Activated T-cell treated with anti-CD3 and anti-CD28 coated beads, Interleukin-2, amount 50 U/mL, for 72 hours (primary cell): ENCODE measurements at places on chromosomes 2 and 18.

GRCh38 chr2:169732583-169733358 lies 861 bp upstream of the KLHL23 start:
- H3K27ac ChIP-seq = peak overlapping the region; percentile 27
- no peak for DNase-seq
- peaks cover 26% of the 10 kb centered on the region for H3K27me3 ChIP-seq
- peaks cover 12% of the 10 kb centered on the region for H3K4me1 ChIP-seq
- H3K4me3 ChIP-seq = peak overlapping the region; percentile 96

GRCh38 chr2:28102455-28102874 lies 211.9 kb downstream of the BABAM2 start:
- H3K27me3 ChIP-seq = no peaks in the 10 kb centered on the region
- no peak overlapping the region for H3K27ac ChIP-seq
- H3K36me3 ChIP-seq = peaks cover 1% of the 10 kb centered on the region
- no peak for DNase-seq
- peaks cover 5% of the 10 kb centered on the region for H3K4me1 ChIP-seq

DNA sequence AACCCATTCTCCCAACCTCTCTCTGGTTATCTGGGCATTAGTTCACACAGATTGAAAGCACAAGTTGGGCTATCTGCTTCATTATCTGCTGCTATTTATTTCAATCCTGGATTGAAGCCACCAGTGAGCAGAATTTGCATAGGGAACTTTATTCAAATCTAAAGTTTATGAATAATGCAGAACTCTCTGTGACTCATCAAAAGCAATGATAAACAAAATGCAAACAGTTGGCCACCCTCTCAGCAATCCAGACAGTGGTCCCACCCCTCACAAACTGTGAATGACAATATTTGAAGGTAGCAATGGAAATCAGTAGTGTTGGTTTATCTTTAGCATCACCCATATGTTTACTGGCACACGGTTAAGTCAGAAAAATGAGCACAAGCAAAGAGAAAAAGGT lies 106.8 kb upstream of the TMEM178A start:
- H3K27me3 ChIP-seq = no peaks in the 10 kb centered on the region
- no peaks in the 10 kb centered on the region for H3K4me1 ChIP-seq
- H3K4me3 ChIP-seq = no peak overlapping the region
- H3K36me3 ChIP-seq = peaks cover 15% of the 10 kb centered on the region
- DNase-seq = no peak
- H3K27ac ChIP-seq = no peak overlapping the region

GRCh38 chr2:48734576-48735303 lies 20.8 kb downstream of the LHCGR start:
- peaks cover 6% of the 10 kb centered on the region for H3K27me3 ChIP-seq
- H3K36me3 ChIP-seq = peaks cover 2% of the 10 kb centered on the region
- H3K27ac ChIP-seq = no peak overlapping the region
- DNase-seq = no peak
- H3K4me1 ChIP-seq = no peaks in the 10 kb centered on the region

DNA sequence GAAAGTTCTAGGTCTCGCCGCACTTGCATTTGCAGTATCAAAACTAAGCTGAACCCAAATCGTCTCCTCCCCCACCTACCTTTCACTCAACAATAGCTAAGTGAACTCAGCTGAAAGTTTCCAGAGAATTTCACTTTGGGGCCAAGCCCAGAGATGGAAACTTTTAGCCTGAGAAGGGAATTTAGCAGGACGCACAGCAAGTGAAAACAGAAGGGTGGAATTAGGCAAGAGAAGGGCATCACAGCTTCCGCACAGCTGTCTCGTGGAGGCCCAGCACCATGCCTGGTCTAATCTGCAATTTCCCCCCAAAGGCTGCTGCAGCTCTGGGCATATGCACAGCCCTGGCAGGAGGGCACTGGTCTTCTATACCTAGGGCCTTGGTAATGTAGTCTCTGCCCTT lies 262.0 kb downstream of the TNS1 start:
- H3K4me1 ChIP-seq = no peaks in the 10 kb centered on the region
- no peak overlapping the region for H3K4me3 ChIP-seq
- DNase-seq = no peak
- H3K27ac ChIP-seq = no peak overlapping the region
- H3K27me3 ChIP-seq = no peaks in the 10 kb centered on the region

GRCh38 chr2:51247252-51247805 lies 215.4 kb upstream of the NRXN1 start:
- H3K27ac ChIP-seq = no peak overlapping the region
- no peaks in the 10 kb centered on the region for H3K4me1 ChIP-seq
- DNase-seq = no peak
- H3K4me3 ChIP-seq = no peak overlapping the region
- peaks cover 2% of the 10 kb centered on the region for H3K36me3 ChIP-seq

- no peak overlapping the region for H3K27ac ChIP-seq
- peaks cover 13% of the 10 kb centered on the region for H3K36me3 ChIP-seq
- no peak for DNase-seq
Observed at GRCh38 chr18:42069036-42069435, 114.0 kb downstream of the PIK3C3 start.

DNA sequence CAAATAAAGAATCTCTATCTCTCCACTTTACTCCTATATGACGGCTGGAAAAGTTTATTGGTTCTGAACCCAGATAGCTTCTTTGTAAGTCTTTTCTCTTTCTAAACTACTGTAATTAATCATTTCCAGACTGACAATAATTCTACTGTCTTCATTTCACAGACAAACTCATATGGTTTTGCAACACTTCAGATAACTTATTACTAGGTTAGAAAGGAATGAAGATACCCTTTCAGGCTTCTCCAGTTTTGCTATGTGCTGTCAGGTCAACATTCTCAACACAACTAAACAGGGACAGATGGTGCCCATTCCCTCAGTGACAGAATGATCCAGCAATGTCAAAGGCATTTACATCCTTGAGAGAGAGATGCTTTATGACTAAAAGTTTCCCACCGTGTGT lies 198.5 kb upstream of the ITGA4 start:
- H3K27ac ChIP-seq = no peak overlapping the region
- no peaks in the 10 kb centered on the region for H3K27me3 ChIP-seq
- no peaks in the 10 kb centered on the region for H3K36me3 ChIP-seq
- no peak for DNase-seq

DNA sequence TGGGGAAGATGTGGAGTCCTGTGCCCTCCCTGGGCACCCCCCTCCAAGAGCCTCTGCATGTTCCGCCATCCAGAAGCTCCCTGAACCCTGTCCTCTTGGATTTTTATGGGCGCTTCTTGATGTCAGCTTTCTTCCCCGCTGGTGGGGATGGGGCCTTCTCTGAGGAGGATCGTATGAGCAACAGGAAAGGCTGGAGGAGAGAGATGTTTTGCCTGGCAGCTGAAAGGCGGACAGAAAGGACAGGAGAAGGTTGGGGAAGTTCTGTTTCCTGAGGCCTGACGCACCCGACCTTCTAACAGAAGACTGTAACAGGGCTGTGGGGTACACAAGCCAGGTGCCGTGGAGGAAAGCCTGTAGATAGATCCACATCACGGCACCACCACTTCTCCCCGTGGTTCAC lies 238.8 kb downstream of the LDLRAD4 start:
- H3K4me1 ChIP-seq = peaks cover 46% of the 10 kb centered on the region
- H3K27me3 ChIP-seq = no peaks in the 10 kb centered on the region
- H3K4me3 ChIP-seq = no peak overlapping the region
- H3K36me3 ChIP-seq = peaks cover 5% of the 10 kb centered on the region

- DNase-seq = no peak
- no peak overlapping the region for H3K4me3 ChIP-seq
Observed at GRCh38 chr2:233047206-233047605, 12.9 kb upstream of the INPP5D start.

DNA sequence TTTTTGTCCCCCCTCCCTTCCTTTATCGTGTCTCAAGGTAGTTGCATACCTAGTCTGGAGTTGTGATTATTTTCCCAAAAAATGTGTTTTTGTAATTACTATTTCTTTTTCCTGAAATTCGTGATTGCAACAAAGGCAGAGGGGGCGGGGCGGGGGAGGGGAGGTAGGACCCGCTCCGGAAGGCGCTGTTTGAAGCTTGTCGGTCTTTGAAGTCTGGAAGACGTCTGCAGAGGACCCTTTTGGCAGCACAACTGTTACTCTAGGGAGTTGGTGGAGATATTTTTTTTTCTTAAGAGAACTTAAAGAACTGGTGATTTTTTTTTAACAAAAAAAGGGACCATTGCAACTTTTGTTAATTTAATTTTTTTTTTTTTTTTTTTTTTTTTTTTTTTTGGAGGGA lies 2.1 kb downstream of the SOX11 start:
- H3K27ac ChIP-seq = peak overlapping the region; percentile 81
- no peak overlapping the region for H3K4me3 ChIP-seq
- peaks cover 64% of the 10 kb centered on the region for H3K27me3 ChIP-seq
- peaks cover 7% of the 10 kb centered on the region for H3K36me3 ChIP-seq
- no peak for DNase-seq

- no peak overlapping the region for H3K27ac ChIP-seq
- no peaks in the 10 kb centered on the region for H3K4me1 ChIP-seq
- no peaks in the 10 kb centered on the region for H3K36me3 ChIP-seq
- no peak overlapping the region for H3K4me3 ChIP-seq
- H3K27me3 ChIP-seq = no peaks in the 10 kb centered on the region
Observed at GRCh38 chr2:15756882-15757819, 165.5 kb downstream of the DDX1 start.

DNA sequence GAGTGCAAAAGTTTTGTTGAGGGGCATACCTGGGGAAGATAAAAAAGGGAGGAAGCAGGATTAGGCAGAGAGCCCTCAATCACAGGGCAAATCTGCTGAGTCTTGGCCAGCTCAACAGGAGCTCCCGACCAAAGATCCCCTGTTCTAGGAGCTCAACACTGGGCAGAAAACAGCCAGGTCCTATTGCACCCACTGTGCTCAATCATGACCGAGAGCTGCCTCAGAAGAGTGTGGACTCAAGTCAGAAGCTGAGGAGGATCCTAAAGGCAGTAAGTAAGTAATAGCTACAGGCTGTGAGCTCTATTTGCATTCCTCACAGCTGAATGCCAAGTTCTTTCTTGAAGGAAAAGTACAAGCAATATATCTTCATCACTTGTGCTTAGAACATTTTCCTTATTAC lies 334.4 kb upstream of the NRP2 start:
- H3K4me3 ChIP-seq = no peak overlapping the region
- no peak overlapping the region for H3K27ac ChIP-seq
- H3K4me1 ChIP-seq = no peaks in the 10 kb centered on the region
- DNase-seq = no peak
- no peaks in the 10 kb centered on the region for H3K36me3 ChIP-seq

DNA sequence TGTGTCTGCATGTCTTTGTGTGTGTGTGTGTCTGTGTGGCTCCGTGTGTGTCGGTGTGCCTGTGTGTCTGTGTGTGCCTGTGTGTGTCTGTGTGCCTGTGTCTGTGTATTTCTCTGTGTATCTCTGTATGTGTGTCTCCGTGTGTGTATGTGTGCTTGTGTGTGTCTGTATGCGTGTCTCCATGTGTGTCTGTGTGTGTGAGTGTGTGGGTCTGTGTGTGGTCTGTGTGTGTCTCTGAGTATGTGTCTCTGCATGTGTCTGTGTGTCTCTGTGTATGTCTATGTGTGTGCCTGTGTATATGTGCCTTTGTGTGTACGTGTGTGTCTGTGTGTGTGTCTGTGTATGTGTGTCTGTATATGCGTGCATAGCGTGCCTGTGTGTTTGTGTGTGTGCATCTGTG lies 45.2 kb downstream of the MYCN start:
- peaks cover 6% of the 10 kb centered on the region for H3K4me1 ChIP-seq
- no peak overlapping the region for H3K27ac ChIP-seq
- H3K4me3 ChIP-seq = no peak overlapping the region
- H3K36me3 ChIP-seq = no peaks in the 10 kb centered on the region
- DNase-seq = no peak
- H3K27me3 ChIP-seq = no peaks in the 10 kb centered on the region

DNA sequence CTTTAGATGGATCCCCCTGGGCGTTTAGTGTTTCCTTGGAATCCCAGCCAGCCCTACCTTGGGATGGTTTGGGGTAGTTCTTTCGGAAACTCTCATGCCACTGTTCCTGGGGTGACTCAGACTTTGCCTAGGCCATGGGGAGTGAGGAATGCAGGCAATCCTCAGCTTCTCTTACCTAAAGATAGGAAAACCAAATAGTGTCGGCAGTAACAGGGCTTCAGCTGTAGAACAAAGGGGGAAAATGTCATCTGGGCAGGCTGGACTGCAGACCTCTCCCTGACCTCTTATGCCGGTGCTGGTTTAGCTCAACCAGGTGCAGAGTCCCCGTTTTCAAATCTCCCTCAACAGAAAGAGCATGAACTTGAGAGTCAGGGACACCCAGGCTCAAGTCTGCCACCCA lies 252.1 kb downstream of the TSN start:
- no peak overlapping the region for H3K4me3 ChIP-seq
- H3K4me1 ChIP-seq = no peaks in the 10 kb centered on the region
- H3K27ac ChIP-seq = no peak overlapping the region
- H3K36me3 ChIP-seq = no peaks in the 10 kb centered on the region
- no peak for DNase-seq
- H3K27me3 ChIP-seq = no peaks in the 10 kb centered on the region

- no peak for DNase-seq
- no peaks in the 10 kb centered on the region for H3K36me3 ChIP-seq
- peaks cover 11% of the 10 kb centered on the region for H3K27me3 ChIP-seq
- H3K4me1 ChIP-seq = no peaks in the 10 kb centered on the region
- no peak overlapping the region for H3K4me3 ChIP-seq
Observed at GRCh38 chr2:119480718-119481142, 43.6 kb downstream of the SCTR start.

DNA sequence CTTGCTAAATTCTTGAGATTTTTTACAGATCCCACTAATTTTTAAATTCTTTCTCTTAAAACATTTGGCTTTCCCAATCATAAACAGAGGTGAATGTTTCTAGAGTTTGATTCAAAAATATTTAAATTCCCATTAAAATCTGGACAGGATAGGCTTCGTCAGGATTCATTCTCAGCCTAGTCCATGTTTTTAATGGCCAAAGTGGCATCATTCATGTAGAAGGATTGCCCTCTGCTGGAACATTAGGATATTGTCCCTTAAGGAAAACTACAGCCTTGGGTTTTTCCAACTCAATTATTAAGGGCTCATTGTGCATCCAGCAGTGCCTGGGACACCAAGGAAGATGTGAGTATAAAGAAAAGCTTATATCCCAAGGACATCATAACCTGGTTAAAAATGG lies 71.7 kb downstream of the TPGS2 start:
- H3K27me3 ChIP-seq = peaks cover 10% of the 10 kb centered on the region
- H3K4me1 ChIP-seq = peaks cover 4% of the 10 kb centered on the region
- H3K27ac ChIP-seq = no peak overlapping the region
- H3K36me3 ChIP-seq = no peaks in the 10 kb centered on the region
- DNase-seq = no peak

DNA sequence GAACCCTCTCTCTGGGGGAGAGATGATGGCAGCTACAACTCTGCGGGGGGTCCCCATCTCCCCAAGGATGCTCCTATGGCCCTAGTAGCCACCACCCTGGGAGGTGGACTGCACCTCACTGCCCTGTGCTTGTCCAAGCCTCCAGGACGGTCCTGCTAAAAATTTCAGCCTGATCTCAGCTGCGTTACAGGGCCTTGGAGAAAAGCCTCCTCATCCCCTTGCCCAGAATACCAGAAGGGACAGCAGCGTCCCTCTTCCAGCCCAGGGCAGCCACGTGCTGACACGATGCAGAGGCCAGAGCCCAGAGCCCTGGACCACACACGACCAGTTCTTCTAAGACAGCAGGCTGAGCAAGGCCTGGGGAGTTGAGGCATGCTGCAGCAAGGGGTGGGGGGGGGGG lies 81.9 kb downstream of the GFPT1 start:
- DNase-seq = no peak
- peaks cover 16% of the 10 kb centered on the region for H3K4me1 ChIP-seq
- no peak overlapping the region for H3K27ac ChIP-seq
